Activated CD4-positive, alpha-beta T cell treated with anti-CD3 and anti-CD28 coated beads, Interleukin-2, amount 10 ng/mL, durations not matched to agents 7 days and 5 days (primary cell): ENCODE measurements at places on chromosomes 5 and 9. TPM values are rescaled to one million over a fixed set of nuclear protein-coding genes. Genes with fewer than 3 reads are reported as not detected.

TMEM203 gene
- 28.5 TPM for total RNA-seq

GRCh38 chr9:98357921-98358535, 102.6 kb upstream of the TBC1D2 start:
- no peak for DNase-seq

DMRT3 gene
- not detected for total RNA-seq

UGT3A1 gene
- total RNA-seq: not detected

GRCh38 chr5:31995006-31995405, 179.1 kb downstream of the GOLPH3 start:
- no peak for DNase-seq

DNA sequence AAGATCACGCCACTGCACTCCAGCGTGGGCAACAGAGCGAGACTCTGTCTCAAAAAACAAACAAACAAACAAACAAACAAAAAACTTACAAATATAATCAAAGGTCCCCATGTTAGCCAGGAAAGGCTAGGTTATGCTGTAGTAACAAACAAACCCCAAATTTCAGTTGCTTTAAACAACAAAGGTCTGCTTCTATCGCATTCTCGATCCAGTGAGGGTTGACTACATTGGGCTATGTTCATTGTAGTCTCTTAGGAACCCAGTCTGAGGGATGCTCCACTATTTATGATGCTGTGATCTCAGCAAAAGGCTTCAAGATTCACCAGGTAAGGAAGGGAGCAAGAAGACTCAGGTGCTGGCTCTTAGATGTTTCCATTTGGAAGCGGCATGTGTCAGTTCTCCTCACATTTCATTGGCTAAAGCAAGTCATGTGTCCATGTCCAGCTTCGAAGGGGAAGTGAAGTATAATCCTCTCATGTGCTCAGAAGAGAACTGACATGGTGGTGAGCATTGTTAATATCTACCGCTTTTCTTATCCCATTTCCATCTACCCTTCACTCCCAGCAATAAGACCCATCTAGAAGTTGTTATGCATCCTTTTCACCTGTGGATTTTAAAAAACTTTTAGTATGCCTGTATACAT, 26.5 kb upstream of the NEK6 start:
- DNase-seq: no peak

DNA sequence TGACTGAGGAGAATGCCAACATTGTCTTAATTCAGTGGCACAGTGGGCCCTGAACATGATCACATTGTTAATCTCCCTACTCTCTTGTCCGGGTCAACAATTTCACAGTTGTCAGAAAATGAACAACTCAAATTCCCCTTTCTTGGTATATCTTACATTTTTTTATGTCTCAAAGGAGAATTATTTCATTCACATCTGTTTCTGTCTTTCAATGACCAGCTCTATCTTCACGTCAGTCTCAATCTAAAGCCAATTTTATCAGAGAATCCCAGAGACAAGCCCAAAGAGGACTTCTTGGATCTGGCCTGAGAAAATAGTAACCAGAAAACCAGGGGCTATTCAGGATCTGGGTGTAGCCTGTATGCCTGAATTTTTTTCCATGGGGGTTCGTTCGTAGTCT, 477.5 kb downstream of the PDE4D start:
- no peak for DNase-seq

DNA sequence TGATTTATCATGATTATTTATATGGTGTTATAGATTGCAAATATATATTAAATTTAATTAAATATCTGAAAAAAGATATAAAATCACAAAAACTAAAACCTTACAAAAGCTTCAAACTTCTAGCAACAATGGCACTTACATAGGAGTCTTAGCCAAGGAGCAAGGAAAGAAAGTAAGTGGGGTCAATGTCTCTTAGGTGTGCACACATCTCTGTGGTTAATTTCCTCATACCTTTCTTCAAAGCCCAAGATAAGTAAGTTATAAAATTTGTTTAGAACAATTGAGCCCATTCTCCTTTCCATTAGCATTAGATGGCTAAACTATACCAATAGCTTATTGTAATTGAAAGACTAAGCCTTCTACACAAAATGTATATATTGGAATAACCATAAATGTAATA, 161.6 kb upstream of the PDE4D start:
- no peak for DNase-seq

DNA sequence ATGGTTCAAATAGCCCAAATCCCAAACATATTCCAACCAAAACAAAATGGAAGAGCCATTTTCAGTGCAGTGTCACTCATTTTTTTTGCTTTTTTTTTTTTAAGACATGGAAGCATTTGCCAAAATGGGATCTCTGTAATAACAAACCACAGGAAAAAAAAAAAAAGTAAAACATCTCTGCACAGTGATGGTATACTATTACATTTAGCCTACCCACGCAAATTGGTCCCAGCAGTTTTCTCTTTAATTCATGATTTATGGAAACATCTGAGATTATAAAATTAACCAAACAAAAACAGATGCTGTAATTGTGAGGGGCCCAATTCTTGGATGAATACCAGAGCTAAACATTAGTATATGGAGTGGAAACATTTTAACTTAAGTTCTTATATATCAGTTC, 566.6 kb downstream of the ZNF608 start:
- no peak for DNase-seq

DNA sequence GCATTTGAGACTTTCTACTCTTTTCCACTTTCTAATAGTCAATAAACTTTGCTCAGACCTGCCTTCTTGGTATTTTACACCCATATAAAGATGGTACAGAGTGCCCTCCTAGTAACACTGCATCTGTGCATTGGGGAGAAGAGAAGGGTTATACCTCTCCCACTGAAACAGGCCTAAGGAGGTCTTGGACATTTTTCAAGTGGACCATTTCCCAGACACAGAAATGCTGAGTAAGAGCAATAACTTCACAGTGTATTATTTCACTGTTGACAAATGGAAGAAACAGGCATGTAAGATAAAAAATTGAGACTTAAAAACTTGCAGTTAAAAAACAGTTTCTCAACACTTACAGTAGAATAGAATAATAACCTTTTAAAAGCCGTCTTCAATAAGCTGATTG, 1224.0 kb upstream of the CDH18 start:
- DNase-seq: no peak

- DNase-seq: no peak
Observed at GRCh38 chr9:114280636-114281472, 42.0 kb upstream of the ORM1 start.

PHF24 gene
- total RNA-seq: not detected
